Activated T-helper 2 cell treated with anti-CD3 and anti-CD28 coated beads, Interferon-gamma antibody, Interleukin-2, Interleukin-4, amounts not matched to agents 10 μg/mL and 5 μg/mL and 100 μg/mL, durations not matched to agents 14 hours and 24 hours and 36 hours (primary cell): ENCODE measurements at places on chromosomes 1 and 21.

- no peak for DNase-seq
Observed at GRCh38 chr1:24901791-24902470, 28.1 kb downstream of the RUNX3 start.

GRCh38 chr1:20375563-20375962 lies 84.9 kb downstream of the VWA5B1 start:
- no peak for DNase-seq

DNA sequence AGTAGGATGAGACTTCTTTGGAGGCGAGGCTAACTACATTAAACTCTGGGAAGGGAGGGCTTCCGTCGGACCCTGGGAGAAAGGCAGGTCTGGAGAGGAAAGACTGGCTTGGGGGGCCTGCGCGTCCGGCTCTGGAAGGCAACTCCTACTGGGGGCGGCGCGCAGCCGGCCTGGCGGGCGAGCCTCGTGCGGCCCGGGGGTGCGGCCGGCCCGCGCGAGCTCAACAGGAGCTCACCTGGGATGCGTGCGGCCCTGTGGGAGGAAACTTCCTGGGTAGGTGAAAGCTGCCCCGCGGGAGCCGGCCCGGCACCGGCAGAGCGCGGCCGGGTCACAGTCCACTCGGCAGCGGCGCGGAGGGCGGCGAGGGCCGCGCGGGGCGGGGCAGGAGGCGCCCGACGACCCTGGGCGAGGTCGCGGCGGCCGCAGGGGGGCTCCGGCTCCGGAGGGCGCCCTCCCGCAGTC lies 449 bp downstream of the EPS15 start:
- DNase-seq, result peak; percentile 55

- no peak for DNase-seq
Observed at GRCh38 chr1:219265026-219265515, 91.4 kb downstream of the LYPLAL1 start.

DNA sequence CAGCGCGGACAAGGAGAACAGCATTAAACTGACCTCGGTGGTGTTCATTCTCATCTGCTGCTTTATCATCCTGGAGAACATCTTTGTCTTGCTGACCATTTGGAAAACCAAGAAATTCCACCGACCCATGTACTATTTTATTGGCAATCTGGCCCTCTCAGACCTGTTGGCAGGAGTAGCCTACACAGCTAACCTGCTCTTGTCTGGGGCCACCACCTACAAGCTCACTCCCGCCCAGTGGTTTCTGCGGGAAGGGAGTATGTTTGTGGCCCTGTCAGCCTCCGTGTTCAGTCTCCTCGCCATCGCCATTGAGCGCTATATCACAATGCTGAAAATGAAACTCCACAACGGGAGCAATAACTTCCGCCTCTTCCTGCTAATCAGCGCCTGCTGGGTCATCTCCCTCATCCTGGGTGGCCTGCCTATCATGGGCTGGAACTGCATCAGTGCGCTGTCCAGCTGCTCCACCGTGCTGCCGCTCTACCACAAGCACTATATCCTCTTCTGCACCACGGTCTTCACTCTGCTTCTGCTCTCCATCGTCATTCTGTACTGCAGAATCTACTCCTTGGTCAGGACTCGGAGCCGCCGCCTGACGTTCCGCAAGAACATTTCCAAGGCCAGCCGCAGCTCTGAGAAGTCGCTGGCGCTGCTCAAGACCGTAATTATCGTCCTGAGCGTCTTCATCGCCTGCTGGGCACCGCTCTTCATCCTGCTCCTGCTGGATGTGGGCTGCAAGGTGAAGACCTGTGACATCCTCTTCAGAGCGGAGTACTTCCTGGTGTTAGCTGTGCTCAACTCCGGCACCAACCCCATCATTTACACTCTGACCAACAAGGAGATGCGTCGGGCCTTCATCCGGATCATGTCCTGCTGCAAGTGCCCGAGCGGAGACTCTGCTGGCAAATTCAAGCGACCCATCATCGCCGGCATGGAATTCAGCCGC lies 2.5 kb downstream of the S1PR1 start:
- peak; percentile 71 for DNase-seq

DNA sequence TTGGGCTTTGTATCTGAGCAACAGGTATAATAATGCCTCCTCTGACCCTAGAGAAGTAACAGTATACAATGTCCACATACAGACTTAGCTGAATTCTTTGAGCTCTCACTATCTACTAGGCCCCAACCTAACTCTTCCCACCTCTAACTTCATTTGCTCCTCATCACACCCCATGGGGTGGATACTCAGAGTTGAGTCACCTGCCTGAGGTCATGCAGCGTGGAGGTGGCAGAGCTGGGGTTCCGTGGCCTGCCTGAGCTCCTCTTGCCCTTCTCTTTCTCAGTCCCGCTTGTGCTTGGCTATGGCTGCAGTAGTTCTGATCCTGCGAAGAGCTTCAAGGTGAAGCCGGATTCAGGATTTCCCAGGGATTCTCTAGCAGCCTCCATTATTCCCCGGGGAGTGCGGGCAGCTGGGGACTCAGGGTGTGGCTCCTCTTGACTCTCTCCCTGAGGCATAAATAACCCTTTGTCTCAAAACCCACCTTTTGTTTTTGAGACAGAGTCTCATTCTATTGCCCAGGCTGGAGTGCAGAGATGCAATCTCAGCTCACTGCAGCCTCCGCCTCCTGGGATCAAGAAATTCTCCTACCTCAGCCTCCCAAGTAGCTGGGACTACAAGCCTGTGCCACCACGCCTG lies 29.9 kb upstream of the ACTL8 start:
- no peak for DNase-seq

DNA sequence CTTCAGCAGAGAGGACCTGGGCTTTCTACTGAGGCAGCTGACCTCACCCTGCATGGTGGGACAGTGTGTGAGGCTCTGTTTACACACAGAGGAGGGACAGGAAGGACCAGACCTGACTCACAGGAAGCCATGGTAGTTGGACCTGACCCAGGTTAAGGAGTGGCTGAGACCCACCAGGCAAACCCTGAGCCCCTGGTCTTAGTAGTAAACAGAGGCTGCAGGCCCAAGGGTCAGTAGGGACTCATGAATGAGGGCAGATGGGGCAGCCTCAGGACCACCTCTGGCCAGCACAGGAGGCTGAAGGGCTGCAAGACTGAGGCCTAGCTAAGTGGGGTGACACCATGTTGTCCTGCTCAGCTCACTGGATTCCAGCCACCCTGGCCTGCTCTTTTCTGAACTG lies 273.2 kb downstream of the GRIK3 start:
- DNase-seq, result no peak

DNA sequence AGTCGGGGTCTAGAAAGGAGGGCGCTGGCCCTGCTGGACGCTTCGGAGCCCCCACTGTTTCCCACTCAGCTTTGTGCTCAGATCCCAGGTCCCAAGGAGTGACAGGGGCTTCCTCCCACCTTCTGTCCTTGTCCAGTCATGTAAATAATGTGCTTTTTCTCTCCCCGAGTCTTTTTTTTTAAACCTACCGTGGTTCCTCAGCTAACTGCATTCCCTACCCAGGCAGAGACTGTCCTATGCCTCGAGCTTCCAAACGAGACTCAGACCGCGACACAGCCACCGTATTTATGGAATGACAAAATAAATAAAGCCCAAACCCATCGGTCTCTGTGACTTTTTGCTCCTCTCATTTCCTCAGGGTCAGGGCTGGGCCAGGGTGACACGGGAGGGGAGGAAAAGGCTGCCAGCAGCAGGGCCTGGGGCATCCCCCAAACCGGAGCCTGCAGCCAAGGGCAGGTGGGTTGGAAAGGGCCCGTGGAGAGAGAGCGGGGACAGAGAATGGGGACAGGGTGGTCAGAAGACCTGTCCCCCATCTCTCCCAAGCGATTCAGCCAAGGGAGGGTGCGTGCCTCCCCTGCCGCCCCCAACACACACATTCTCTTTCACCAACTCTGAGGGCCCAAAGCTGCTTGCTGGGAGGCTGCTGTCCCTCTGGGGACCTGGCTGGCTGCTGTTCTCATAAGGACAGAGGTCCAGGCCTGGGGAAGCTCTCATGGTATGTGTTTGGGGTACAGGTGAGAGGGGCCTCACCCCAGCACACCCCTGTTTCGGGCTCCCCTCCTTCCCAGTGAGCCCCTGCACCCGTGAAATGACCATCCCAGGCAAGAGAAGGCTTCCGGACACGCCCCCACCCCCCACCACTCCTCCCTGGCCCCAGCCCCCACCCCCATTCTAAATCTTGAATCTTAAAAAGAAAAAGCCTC lies 55.4 kb downstream of the KCNAB2 start:
- DNase-seq, result no peak
